ENCODE measurements at places on chromosomes 5 and 9.
A peak's percentile ranks its signal among the peaks of the same experiment; 100 is the strongest.

- no peak for DNase-seq
Measured at GRCh38 chr5:3352711-3353110, 242.9 kb upstream of the IRX1 start.

GRCh38 chr5:112419164-112419985 is at the start of gene EPB41L4A:
TSS of gene EPB41L4A (minus strand) at chr5:112419277. CDS start at chr5:112419039, 238 bp downstream.
- peak; percentile 83 for DNase-seq

- no peak for DNase-seq
Measured at GRCh38 chr5:36717131-36717695, 110.8 kb downstream of the SLC1A3 start.

- DNase-seq: no peak
Measured at GRCh38 chr9:5756633-5757032, 76.3 kb downstream of the ERMP1 start.

DNA sequence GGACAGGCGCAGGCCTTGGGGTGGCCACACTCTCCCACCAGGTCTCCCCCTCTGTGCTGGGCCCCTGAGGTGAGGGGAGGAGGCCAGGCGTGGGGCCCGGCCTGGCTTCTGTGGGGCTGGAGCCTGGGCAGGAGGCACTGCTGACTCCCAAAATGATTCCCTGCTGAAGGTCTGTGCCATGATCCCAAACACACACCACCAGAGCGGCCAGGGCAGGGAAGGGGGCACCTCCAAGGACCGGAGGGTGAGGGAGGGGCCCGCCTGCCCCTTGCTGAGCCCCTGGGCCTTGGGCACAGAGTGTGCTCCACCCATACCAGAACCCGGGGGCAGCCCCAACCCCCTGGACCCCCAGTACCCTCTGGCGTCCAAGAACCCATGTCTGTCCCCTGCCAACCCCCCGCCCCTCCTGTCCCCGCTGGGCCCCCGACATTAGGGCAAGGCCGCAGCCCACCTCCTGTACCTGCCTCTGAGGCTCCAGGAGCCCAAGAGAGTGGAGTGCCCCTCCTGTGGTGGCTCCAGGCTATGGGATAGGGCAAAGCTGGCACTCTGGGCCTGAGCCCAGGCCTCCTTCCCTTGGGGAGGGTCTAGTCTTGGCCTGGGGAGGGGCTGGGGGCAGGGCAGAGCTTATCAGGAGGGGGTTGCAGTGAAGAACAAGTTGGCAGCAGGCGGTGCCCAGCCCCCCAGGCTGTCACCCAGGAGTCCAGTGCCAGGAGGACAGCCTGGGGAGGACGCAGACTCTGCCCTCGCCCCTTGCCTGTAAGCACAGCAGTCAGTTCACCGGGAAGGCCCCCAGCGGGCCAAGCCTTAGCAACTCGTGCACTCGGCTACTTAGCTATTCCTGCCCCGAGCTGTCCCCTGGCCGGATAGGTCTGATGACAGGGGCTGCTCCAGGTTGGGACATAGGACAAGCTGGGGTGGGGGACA is 2.6 kb upstream of the EGFL7 start:
- DNase-seq: no peak

- no peak for DNase-seq
Measured at GRCh38 chr9:92887880-92888338, 10.1 kb upstream of the ZNF484 start.

DNA sequence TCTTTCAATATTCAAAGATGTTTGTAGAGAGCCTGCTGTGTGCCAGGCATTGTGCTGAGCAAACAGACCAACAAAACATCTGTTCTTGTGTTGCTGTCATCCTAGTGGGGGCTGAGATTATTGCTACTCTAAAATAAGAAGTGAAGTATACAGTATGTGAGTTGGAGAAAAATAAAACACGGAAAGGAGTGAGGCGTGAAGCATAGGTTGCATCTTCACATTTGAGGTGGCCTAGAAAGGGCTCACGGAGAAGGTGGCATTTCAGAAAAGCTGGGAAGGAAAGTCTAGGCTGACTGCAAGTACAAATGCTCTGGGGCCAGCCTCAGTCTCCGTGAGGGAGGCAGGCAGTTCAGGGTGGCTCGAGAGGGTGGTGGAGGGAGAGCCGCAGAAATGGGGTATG is 80.3 kb downstream of the CSNK1A1 start:
- DNase-seq: no peak

GRCh38 chr9:105114964-105115728 is 129.3 kb upstream of the SLC44A1 start:
- DNase-seq: no peak

DNA sequence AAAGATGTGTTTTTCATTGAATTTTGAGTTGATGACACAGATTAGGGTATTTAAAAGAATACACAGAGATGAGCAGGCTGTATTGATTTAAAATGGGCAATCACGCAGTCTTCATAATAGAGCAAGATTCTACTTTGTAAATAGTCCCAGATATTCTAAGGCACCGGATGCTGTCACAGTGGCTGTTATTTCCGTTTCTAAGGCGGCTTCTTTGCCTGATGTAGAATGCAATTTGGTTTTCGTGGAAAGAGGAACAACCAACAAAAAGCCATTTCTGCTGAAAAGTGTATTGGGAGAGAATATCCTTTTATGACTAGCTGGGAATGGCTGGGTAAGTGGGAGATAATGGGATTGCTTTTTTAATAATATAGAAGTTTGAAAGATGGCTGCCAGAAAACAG is 17.5 kb downstream of the PRKACG start:
- DNase-seq: no peak

GRCh38 chr5:68055686-68056085 is 159.9 kb upstream of the PIK3R1 start:
- DNase-seq: no peak
